H1 (cell line): ENCODE measurements at places on chromosomes 4 and X. TPM values are rescaled to one million over a fixed set of nuclear protein-coding genes. Genes with fewer than 3 reads are reported as not detected.

- DNase-seq = no peak
Measured at GRCh38 chr4:52968691-52969090, 106.6 kb downstream of the RASL11B start.

DNA sequence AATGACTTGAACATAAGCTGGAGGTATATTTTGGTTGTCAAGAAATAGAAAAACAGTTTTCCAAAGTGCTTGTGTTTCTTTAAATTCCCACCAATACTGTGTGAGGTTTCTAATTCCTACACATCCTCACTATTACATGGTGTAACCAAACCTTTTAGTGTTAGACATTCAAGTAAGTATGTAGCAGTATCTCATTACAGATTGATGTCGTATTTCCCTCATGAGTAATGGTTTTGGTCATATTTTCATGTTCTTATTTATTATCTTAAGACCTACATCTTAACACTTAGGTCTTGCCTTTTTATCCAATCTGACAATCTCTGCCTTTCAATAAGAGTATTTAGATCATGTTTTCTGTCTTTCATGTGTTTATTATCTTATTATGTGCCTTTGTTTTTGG, 253.7 kb upstream of the ANXA10 start:
- DNase-seq = no peak

TREX2 gene
- 0.69 and 0.71 TPM in 2 replicates for total RNA-seq

AGTR2 gene
- total RNA-seq = not detected in 2 replicates
